ENCODE measurements at places on chromosomes 1 and 21.

DNA sequence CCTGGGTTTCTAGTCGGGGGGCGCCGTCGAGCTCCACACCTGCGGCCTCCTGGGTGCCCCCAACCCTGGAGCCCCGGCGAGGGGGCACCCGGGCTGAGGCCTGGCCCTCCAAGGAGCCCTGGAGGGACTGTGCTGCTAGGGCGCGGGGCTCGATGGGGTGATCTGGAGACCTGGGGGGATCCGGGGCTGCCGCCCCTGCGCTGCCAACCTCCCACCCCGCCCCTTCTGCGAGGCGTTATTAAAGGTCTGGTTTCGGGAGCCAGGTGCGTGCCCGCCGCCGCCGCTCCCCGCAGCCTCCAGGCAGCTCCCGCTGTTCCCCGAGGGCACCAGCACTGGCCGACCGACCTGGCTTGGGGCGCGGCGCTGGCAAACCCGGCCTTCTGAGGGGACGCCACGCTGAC is 746 bp upstream of the POFUT2 start:
- no peak for DNase-seq

DNA sequence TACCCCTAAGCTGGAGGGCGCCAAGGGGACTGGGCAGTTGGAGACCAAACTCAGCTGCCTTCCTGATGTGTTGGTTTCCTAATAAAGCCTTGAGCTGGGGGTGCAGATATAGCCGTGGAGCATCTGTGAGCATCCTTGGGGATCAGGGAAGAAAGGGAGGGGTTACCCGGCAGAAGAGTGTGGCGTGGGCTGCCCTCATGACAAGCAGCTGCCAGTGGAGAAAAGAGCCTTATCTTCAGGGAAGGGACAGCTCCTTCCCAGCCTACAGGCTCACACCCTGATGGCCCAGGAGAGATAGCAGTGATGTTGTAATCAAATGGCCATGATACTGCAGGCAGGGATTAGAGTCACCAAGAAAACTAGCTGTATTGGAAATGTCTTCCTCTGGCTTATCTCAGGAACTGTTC is 10.8 kb upstream of the NFASC start:
- DNase-seq: no peak

DNA sequence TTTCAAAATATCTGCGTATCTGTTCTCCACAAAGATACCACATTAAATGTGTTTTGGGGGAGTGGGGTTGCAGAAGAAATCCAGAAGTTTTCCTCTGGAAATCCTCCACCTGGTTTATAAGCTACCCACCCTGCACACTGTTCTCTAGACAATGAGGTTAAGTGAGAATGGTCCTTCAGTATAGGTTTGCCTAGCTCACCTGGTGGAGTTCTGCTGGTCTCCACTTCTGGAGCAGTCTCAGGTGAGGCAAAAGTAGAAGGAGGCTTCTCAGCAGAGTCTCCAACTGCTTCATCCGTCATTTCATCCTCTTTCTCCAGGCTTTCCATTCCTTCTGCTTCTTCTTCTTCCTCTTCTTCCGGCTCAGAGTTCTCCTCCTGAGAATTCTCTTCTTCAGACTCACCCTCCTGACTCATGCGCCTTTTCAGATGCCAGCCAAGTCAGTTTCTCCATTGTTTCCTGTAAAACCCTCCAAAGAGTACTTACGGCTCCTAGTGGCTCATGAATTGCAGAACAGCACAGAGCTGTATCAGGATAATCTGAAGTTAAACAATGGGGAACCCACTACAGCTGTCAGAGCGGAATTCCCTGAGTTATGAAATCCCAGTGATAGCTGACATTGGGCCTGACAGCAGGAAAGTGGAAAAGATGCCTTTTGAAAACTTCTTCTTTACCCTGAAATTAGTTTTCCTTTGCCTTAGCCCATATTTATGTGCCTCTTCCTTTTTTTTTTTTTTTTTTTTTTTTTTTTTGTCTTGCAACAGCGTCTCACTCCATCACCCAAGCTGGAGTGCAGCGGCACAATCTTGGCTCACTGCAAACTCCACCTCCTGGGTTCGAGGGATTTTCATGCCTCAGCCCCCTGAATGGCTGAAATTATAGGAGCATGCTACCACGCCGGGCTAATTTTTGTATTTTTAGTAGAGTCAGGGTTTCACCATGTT is 38.5 kb downstream of the MSTO1 start:
- peak; percentile 84 for DNase-seq

DNA sequence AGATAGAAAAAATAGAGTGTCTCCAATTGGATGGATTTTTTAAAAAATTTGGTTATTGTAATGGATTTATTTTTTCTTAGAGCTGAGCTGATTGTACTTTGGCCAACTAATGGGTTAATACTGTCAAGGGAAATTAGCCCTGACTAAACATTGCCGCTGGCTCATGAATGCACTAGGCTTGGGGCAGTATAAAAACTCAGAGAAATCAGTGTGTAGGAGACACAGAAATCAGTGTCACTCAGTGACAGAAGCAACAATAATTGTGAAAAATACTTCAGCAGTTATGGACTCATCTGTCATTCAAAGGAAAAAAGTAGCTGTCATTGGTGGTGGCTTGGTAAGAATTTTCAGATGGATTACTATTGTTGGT is at the start of gene KMO:
Gene KMO (plus strand): TSS at position 217 of the 370 bp plus-strand sequence. CDS start 67 bp downstream, at position 284.
- no peak for DNase-seq

DNA sequence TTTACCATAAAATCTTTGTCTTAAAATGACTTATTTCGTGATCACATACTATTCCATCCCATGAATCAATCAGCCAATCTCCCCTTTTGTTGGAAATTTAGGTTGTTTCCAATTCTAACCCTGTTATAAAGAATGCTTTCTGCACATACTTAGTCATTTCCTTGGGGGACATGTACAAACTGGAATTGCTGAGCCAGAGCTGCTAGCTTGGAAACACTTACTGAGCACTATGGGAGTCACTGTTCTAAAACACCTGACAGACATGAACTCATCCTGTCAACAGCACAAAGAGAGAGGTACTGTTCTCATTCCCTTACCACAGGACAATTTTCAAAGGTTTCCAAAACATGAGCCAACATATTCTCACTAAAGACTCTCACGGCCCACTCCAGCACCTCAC is 32.1 kb downstream of the AK2 start:
- peak; percentile 81 for DNase-seq

GRCh38 chr1:218527737-218528136 is 182.6 kb downstream of the TGFB2 start:
- no peak for DNase-seq

DNA sequence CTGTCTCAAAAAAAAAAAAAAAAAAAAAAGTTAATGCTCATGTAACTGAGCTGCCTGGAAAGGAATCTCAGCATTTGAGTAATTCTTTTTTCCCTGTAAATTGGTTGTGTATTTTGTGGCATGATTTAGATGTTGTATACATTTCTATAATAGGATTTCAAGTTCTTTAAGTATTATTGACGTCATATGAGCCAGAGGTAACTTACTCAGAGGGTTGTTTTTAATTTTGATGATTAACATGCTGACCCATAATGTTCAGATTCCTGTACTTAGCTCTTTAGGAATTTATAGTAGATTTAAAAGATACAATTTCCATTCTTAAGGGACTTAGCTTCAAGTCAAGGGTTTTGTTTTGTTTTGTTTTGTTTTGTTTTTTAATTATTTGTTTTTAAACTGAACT is 120.4 kb downstream of the CACHD1 start:
- no peak for DNase-seq

DNA sequence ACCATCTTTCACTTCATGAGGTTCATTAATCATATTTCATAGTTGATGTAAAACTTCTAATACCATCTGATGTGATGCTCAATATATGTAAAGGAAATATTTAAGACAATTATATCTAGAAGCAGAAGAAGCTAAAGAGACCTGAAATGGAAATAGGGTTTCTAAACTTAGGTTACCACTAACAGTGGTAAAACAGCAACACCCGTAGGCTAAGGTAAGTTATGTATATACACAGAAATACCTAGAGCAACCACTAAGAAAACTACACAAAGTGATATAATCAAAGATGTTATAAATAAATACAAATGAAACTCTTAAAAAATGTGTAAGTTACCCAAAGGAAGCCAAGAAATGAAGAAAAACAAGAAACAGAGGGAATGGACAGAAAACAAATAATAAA is 61.1 kb upstream of the TNFSF4 start:
- DNase-seq: no peak

DNA sequence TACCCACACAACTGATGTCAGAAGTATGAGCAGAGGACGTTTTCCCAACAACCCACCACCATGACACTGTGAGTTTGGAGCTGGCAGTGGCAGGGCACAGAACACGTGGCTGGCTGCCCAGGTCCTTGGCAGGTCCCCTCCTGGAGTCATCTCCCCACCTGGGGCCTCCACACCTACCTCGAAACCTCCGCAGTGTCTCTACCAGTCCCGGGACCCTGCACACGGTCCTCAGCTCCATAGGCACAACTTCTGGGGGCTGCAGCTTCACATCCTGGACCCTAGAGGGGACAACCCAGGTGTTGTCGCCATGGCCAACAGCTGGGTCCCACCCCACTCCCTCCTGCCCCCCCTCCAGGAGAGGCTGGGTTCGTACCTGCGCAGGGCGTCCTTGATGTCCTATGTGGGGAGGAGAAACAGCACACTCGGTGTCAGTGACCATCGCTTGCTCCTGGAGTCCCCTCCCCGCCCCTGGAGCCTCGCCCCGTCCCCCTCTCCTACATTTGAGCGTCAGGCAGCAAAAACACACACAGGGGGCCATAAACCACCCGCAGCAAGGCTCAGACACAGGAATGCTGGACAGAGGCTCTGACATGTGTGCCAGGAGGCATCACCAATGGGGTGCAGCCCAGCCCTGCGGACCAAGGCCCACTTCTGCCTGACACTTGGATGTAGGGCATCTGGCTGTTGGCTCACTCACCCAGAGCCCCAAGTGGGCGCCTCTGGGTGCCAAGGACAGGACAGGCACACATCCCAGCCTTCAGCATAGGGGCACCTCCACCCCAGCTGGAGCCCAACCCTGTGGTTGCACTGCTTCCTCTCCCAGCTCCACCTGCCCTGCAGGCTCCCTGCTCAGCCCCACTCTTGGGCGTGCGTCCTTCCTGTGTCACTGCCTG is 9.6 kb downstream of the TRIM11 start:
- DNase-seq: no peak

DNA sequence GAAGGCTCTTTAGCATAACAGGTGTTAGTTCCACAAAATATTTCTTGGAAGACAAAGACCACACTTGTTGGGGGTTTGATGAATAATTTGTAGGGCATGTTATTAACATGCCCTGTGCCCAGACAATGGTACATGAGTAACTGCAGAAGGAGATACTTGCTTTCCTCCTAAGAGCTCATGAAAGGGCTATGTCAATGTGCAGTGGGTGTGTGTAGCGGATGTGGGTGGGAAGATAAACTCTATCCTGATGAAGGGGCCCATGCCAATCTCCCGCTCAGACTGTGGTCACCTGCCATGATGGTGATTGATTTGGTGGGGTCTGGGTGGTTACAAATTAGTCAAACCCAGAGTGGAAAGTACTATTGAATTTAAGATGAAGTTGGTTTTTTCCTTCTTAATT is 69.8 kb upstream of the DNAH14 start:
- no peak for DNase-seq

GRCh38 chr1:86155807-86156565 is 586 bp downstream of the COL24A1 start:
- DNase-seq: no peak

GRCh38 chr21:32347977-32348376 is 44.8 kb downstream of the URB1 start:
- DNase-seq: no peak
